MV-4-11 (cell line): ENCODE measurements at places on chromosomes 11 and 22.
A peak's percentile ranks its signal among the peaks of the same experiment; 100 is the strongest.

- no peak for DNase-seq
Observed at GRCh38 chr11:127491589-127491988, 491.0 kb upstream of the KIRREL3 start.

DNA sequence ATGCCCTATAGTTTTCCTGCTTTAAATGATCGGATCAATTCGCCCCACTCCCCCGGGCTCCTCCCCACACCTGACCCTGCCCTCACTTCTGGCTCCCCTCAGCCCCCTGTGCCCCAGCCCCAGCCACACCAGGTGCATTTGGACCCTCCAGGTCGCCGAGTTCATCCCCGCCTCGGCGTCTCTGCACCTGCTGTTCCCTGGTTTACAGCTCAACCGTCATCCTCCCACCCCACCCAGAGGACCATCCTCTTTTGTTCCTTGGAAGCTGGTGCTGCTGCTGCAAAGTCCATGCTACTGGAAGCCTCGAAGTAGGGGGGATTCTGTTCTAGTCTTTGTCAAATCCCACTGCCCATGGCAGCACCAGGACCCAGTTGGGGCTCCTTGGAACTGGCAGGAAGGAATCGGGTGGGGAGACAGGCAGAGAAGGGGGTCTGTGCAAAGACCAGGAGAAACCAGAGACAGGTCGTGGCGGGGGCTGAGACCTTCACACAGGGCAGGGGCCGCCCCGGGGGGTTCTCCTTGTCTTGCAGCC, 4.5 kb upstream of the MUC5B start:
- no peak for DNase-seq

DNA sequence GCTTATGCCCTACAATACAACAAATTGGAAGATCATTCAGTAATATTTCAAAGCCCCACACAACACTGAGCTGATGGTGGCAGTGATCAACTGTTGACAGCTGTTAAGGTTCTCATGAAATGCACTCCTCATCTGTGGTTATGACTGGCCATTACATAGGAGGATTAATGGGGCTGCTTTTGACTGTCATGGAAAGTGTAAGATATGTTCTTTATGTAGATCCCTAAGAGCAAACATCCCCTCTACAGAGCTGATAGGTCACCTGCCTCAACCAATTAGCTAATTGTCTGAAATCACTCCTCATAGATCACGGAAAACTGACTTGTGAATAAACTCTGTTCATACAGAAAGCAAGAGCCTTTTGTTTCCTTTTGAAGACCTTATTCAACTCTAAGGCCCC, 78.1 kb downstream of the GAB2 start:
- DNase-seq = no peak

DNA sequence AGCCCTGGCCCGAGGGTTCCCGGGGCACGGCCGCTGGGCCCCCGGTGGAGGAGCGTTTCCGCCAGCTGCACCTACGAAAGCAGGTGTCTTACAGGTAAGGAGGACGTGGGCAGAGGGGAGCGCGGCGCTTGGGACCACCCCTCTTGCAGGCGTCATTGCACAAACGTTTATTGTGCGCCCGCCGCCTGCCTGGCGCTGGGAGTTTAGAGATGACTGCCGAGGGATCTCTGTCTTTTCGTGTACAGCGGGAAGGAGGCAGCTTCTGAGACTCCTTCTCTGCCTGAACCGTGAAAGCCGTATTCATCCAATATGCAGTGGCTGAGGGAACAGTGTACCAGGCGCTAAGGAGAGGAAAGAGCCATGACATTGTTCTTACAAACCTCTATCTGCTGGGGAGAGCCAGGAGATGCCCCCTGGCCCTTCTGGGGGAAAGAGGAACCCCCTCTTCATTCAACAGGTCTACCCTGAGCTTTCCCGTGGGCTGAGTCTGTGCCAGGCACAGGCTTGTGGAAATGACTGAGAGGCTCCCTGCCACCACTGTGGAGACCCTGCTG, 13.8 kb upstream of the DGKZ start:
- peak; percentile 21 for DNase-seq

- DNase-seq = no peak
Observed at GRCh38 chr11:64000740-64001483, 14.7 kb downstream of the OTUB1 start.

- DNase-seq = no peak
Observed at GRCh38 chr11:68032997-68033707, 2.7 kb downstream of the NDUFS8 start.

GRCh38 chr11:19820100-19820499, 107.5 kb downstream of the NAV2 start:
- DNase-seq = no peak

DNA sequence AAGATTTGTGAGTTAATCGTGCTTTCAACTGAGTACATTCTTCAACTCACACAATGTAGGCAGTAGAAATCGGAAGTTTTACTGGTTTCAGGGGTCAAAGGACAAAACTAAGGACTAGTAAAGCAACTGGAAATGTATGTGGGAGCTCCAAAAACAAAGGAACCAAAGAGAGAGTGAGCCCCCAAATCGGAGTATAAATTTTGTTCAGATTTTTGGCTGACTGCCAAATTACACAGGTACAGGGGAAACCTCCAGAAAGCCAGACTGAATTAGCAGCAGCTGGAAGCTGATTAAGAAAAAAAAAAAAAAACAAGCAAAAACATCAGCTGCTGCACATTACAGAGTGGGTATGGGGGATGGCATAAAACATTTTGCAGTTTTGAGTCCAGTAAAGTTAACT, 75.2 kb upstream of the GNAZ start:
- DNase-seq = no peak

- DNase-seq = peak; percentile 66
Observed at GRCh38 chr11:119134389-119134978, 13.1 kb downstream of the HINFP start.

- no peak for DNase-seq
Observed at GRCh38 chr11:79437981-79438630, 2.7 kb downstream of the TENM4 start.

DNA sequence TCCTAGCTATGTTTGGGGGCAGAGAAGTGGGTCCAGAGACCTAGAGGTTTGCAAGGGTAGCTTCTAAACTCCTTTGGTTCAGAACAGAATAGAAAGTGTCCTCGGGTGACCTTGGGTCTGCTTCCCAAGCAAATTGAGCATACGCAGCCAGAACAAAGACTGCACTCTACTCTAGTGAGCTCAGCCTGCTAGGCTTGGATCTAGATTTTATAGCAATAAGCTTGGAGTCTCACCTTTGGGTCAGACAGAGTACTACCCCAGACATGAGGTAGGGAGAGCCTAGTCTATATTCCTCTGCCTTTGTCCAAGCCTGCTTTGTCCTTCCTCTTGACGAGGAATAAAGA, 52.6 kb upstream of the ELF5 start:
- DNase-seq = no peak

GRCh38 chr11:783581-784015, 6.3 kb downstream of the CEND1 start:
- DNase-seq = no peak

- no peak for DNase-seq
Observed at GRCh38 chr22:47322854-47323253, 560.4 kb downstream of the TBC1D22A start.

- DNase-seq = no peak
Observed at GRCh38 chr11:32881286-32881685, 11.3 kb upstream of the QSER1 start.

- no peak for DNase-seq
Observed at GRCh38 chr22:44819966-44820631, 67.7 kb downstream of the ARHGAP8 start.

DNA sequence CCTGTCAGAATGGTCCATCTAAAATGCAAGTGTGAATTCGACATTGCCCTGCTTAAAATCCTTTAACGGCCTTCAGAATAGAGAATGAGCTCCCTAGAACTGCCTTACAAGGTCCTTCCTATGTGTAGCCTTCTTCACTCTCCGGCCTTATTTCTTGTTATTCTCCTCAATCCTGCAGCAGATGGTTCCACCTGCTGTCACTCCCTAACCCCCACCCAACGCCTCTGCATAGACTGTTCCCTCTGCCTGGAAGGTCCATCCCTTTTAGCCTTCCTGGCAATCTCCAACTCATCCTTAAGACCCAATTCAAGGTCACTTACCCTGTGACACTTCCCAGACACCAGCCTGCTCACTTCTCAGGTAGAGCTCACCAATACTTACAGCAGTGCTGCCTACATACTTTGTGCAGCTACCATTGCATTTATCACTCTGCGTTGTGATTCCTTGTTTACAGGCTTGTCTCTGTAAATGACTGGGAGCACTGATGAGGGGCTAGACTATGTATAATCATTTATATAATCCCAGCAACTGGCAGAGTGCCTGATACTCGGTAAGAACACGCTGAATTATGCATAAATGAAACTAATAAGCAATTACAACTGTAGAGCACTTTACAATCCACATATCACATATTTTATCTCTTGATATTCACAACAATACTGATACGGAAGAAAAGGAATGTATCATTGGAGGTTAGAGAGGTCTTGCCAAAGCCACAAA, 58.9 kb downstream of the CLPB start:
- DNase-seq = no peak

DNA sequence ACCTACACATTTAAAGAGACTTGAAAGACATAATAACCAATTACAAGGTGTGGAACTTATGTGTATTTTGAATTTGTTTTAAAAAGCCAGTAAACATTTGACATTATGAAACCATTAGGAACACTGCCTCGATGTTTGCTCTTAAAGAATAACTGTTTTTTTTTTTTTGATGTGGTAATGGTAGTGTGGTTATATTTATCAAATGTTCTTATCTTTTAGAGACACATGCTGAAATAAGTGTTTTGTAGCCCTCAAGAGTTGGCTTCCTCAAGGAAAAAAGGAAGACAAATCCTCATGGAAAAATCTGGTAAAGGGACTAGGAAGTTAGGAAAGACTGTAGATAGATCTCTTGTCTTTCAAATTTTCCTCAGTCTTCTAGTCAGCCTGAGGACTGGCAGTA, 2.2 kb upstream of the ABTB2 start:
- DNase-seq = no peak

DNA sequence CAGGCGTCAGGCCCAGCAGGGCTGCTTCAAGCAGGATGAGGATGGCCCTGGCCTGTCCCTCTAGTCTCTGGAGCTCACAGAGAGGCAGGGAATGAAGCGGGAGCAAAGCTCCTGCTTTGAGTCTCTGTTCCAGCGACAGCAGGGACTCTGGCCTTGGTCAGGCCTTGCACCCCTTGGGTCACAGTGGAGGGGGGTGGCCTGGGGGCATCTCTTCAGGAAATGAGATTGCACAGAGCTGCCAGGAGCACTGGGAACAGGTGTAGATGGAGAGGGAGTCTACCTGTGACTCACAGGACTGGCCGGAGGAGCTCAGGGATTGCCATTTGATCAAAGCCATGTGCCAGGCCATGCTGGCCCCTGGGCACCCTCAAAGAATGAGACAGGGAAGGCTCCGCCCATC, 1.6 kb downstream of the ANO1 start:
- DNase-seq = no peak

GRCh38 chr11:133945087-133945974, 11.4 kb downstream of the IGSF9B start:
- DNase-seq = peak; percentile 66

GRCh38 chr11:46672381-46672839, 28.0 kb downstream of the ARHGAP1 start:
- peak; percentile 86 for DNase-seq

DNA sequence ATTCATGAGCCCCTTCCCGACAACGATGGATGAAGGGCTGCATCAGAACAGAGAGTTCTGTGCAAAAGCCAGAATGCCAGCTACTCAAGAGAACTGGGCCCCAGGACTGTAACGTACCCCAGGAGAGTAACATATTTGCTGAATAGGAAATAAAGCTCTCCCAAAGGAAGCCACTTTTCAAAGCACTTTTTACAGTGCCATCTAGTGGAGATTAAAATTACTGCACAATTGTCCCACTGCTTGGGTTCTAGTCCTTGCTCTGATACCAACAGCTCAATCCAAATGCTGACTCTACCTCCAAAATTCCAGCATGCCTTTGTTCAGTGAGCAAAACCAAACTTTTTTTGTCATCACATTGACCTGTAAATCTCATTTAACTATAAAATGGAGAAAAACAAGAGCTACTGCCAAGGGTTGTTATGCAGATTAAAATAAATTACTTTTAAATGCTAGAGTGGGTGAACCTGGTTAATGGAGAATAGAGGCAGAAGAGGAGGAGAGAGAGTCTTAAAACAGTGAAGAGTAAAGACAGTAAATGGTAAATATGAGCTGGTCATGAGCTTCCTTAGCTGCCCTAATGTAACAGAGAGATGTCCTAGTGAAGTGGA, 87.6 kb upstream of the FSHB start:
- peak; percentile 13 for DNase-seq

GRCh38 chr22:43811777-43812148, 342 bp downstream of the EFCAB6 start:
- DNase-seq = no peak

DNA sequence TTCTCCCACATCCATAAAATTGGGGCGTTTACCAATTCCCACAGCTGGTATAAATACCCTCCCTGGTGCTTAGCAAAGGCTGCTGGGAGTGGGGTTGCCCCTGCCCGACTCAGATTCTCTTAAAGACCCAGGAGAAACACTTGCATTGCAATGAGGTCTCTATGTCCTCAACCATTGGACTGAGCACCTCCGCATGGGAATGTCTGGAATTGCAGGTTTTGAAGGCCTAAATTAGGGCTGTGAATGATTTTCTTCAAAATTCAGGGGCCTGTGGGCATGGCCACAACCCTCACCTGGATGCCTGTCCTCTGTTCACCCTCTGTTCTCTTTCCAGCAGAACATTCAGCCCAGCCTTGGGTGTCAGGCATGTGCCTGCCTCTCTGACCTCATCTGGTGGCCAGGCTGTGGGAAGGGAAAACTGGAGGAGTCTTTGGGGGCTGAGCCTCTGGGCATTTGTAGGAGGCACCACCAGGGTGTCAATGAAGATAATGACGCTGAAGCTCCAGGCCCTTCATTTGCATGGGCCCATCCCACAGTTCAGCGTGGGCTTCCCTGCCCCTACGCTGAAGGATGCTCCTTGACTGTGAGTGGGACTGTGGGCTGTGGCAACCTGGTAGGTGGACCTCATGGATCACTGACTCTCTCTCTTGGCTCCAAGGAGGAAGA, 52.7 kb upstream of the MYEOV start:
- no peak for DNase-seq

DNA sequence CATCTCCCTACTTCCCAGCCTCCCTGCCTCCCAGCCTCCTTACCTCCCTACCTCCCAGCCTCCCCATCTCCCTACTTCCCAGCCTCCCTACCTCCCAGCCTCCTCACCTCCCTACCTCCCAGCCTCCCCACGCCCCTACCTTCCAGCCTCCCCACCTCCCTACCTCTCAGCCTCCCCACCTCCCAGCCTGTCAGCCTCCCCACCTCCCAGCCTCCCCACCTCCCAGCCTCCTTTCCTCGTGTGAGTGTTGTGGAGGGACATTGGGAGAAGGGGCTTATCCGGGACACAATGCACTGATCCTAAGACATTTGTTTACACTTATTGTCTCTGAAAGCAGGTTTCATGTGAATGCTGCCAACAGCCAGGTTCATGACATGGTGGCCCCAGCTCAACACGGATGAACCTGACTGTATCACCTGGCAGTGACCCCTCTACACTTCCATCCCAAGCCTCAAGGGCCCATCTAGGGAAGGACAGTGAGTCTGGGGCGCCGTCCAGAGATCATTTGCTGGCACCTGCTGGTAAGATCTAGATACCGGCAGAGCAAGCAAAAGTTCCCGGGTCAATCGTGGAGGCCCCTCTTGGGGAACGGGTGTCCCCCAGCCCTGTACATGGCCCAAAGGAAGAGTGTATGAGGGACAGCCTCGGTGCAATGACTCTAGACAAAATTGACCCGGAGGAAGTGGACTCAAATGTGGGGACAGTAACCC, 34.5 kb upstream of the TH start:
- no peak for DNase-seq

GRCh38 chr11:67613313-67613959, 6.7 kb downstream of the NDUFV1 start:
- DNase-seq = no peak
